ENCODE measurements at places on chromosomes 6 and 20.
A peak's percentile ranks its signal among the peaks of the same experiment; 100 is the strongest.

GRCh38 chr20:46582648-46583047 lies 32.2 kb upstream of the OCSTAMP start:
- no peak for DNase-seq

DNA sequence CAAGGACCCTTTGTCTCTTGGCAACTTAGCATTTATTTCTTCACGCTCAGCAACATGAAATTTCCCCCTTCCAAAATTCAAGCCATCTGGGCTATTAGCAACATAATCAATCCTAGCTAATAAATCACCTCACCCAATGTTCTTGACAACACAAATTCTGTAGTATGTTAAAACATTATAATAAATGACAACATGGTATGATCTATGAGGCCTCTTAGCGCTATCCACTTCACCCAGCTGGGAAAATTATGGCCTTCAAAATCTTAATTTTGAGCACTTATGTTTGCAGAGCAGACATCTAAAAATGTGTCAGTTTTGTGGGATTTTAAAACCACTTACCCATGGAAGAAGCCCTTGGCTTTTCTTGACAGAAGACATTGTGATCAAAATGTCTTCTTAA lies 181.9 kb downstream of the HDGFL1 start:
- no peak for DNase-seq

GRCh38 chr6:31386099-31386498 lies 17.3 kb upstream of the MICA start:
- DNase-seq = no peak

DNA sequence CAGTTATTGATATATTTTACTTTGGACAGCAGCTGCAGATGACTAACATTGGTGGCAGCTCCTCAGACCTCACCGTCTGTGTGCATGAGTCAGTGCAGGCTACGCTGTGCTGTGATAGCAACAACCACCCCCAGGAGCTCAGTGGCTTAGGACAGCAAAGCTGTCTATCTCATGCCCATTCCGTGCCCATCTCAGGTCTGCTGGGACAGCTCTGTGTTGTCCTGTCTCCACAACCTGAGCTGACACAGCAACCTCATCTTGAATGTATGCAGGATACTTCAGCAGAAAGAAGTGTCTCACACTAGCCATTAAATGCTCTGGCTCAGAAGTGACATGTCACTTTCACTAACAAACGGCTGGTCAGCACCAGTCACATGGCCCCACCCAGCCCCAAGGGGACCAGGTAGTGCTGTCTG lies 47.7 kb downstream of the BANF2 start:
- DNase-seq = no peak

GRCh38 chr6:72616406-72617015 lies 5.4 kb upstream of the KCNQ5 start:
- no peak for DNase-seq

- no peak for DNase-seq
Measured at GRCh38 chr6:137879885-137880745, 13.1 kb downstream of the TNFAIP3 start.

DNA sequence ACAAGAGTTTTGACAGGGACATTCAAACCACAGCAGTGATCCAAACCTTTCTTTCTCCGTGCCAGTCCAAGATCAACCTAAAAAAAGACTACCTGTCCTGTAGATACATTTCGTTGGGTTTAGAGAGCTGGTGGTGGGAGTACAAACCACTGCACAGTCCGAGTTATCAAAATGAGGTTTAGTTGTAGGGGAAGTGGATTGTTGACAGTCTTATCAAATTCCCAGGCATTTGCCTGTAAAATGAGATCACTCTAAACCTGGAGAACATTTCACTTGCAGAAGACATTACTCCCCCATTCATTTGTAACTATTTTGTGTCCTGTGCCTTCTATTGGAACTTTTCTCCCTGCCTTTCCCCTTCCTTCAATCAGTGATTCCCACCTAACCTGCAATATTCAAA lies 469.6 kb upstream of the JARID2 start:
- DNase-seq = no peak

- peak; percentile 28 for DNase-seq
Measured at GRCh38 chr6:108117427-108118358, 43.2 kb upstream of the OSTM1 start.

- DNase-seq = no peak
Measured at GRCh38 chr20:4929686-4930397, 71.5 kb downstream of the SLC23A2 start.

GRCh38 chr6:170266061-170266825 lies 24.6 kb downstream of the DLL1 start:
- no peak for DNase-seq

- no peak for DNase-seq
Measured at GRCh38 chr6:33197431-33198048, 2.9 kb downstream of the RXRB start.

GRCh38 chr6:11236915-11237314 lies 4.4 kb upstream of the NEDD9 start:
- no peak for DNase-seq

- no peak for DNase-seq
Measured at GRCh38 chr6:76814496-76815458, 648.5 kb downstream of the HTR1B start.

DNA sequence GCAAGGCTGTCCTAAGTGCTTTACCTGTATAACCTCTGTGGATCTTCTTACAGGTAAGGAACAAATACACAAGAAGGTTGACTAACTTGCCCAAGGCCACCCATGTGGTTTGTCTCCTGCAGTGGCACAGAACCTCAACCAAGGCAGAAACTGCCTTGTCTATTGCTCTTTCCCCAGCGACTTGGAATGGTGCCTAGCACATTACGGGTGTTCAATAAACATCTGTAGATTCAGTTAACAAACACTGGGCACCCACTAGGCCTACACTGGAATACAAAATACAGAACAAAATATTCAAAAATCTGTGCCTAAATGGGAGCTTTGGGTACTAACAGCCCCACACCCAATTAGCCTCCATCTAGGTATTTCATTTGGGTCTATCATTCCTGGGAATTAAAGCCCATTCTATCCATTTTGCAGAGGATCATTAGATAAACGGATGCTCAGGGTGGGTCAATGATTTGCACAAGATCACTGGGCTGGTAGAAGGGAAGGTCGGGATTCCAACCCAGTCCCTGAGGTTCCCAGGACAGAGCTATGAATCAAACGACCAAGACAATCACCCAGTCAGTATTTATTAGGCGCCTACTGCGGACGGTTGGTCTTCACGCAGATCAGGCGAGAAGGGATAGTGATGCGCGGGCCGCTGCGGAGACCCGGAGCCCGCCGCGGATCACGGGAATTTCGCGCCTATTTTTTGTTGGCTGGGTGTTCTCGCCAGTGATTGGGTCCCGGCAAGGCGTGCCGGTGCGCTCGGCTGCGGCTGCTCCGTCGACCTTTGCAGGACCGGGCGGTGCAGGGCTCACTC lies at the start of gene STK35:
STK35 (plus strand) TSS at position 771 of the 808 bp plus-strand sequence. CDS start 55 bp downstream, outside the sequence.
- peak; percentile 84 for DNase-seq

GRCh38 chr20:2750491-2751251 lies 49.8 kb downstream of the CPXM1 start:
- no peak for DNase-seq

- no peak for DNase-seq
Measured at GRCh38 chr6:35011096-35012041, 122.3 kb downstream of the ANKS1A start.

DNA sequence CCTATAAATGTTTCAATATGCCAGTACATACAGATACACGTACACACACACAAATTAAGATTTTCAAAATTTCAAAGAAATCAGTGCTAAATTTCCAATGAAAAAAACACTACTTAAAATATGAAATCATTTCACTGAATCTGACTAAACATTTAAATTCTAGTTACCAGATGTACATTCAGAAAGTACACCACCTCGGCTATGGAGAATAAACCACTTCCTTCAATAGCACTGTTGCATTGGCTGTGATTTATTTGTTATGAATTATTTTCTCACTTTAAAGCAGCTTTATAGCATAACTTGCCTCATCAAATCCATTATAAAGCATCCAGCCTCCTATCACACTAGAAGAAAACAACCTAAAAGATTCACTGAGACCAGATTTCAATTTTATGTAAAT lies 36.6 kb downstream of the HBS1L start:
- no peak for DNase-seq

DNA sequence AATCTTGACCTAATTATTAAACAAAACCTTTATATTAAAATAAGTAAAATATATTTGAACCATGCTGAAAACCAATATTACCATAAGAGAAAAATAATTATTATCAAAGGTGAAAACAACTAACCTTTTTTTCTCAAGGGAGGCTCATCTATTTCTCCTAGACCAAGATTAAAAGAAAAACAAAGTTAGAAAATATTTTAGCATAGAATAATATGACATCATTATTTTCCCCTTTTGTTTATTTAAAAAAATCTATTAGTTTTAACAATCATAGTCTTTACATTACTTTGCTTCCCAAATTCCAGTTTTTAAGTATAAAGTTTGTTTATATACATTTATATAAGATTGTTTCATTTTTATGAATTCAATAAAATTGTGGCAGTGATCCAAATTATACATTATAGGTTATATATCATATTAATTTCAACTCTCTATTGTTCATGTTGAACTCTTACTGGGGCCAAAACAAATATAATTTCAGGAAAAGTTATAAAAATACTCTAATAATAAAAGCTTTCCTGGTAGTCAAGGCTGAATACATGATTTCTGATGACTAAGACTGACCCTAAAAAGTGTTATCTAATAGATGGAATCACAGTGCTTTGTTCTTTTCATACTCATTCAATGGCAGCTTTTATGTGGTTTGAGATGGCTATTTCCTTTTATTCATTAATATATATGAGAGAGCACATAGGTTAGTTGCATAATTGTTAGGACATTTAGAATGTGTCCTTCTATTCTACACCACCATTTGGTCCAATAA lies 89.4 kb downstream of the TRDN start:
- DNase-seq = no peak

GRCh38 chr6:3534599-3534998 lies 77.7 kb upstream of the SLC22A23 start:
- DNase-seq = no peak

GRCh38 chr20:2544211-2544610 lies 7.8 kb downstream of the TMC2 start:
- no peak for DNase-seq

DNA sequence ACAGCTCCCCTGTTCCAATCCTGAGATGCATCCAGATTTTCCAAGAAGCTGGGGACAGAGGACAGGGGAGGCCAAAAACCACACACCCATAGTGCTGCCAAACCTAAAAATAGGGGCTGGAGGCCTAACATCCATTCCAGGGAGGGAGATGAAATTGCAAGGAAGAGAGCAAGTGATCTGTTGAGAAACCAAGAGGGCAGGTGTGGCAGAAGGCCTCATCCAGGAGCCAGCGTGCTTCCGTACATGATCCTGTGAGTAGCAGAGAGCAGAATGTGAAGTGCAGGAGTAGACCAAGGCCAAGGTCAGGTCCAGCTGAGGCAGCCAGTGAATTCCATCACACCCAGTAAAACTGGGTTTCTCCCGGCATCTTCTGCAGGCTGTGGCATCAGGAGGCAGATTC lies 167.7 kb upstream of the RIN2 start:
- DNase-seq = no peak

GRCh38 chr20:16692009-16692408 lies 37.8 kb upstream of the SNRPB2 start:
- DNase-seq = no peak

GRCh38 chr20:63980317-63980805 lies 571 bp upstream of the PRPF6 start:
- DNase-seq = no peak

DNA sequence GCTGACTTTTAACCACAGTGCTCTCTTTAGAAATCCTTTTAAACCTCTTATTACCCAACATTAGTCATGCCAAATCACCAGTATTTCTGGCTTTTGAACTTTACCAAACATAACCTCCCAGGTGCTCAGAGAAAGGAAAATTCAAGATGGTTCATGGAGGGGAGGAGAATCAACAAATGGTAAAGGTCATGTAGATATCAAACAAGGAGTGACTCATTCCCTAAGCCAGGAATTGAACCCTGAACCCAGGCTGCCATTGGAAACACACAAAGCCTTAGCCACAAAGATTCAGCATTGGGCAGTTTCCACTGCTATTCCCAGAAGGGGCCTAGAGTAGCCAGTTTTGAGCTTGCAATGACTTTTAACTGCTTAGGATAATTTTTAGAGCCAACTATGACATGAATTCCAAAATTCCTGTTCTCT lies 21.6 kb upstream of the ENTPD6 start:
- DNase-seq = no peak

DNA sequence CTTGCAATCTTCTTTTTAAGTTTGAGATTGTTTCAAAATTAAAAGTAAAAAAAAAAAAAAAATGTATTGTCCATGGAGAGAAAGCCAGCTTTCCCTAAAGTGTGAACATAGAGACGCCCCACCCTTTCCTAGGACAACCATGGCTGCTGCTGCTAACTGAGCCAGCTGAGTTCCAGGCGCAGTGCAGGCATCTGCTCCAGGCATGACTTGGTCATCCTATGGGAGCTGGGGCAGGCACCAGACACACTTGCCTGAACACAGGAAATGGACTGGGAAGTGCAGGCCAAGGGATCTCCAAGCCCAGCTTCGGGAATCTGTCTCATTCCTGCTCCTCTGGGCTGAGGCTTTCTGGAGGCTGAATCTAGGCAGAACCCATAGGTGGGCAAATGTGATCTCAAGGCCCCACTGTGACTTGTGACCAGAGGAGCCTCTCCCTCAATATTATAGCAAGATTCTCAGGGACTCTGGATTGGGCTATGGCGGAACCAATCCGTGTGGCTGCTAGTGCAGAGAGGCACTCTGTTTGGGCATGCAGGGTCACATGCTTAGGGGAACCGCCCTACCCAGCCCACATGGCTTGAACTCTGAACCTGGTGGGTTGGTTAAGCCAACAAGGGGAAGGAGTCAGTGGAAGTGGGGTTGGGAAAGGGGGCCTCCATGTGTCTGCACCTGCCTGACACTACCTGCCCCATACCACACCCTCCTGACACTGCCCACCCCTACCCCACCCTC lies 138.2 kb upstream of the CST7 start:
- DNase-seq = no peak

DNA sequence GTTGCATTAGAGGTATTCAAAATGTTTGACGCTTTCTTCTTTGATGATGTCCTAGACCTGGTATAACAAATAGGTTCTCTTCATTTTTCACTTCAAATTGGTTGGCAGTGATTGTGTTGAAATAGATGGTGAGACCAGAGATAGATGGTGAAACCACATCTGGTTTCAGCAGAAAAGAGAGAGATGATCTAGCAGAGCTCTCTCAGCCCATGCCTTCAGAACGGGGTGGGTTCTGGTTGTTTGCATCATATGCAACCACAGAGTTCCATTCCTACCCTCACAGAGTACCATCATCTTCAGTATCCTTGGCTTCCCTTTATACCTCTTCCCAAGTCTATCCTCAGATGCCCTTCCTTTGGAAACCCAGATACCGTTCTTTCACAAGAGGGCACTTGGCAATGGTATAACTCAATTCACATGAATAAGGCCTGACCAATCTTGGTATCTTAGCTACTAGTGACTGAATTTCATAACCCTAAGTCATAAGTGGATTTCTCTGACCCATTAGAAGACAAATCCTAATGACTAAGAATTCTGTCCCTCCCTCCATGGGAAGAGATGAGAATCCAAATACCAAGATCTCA lies 93.7 kb downstream of the UBE3D start:
- no peak for DNase-seq
